Kidney (tissue), 22 donors: ENCODE measurements at places on chromosomes 1 and 21. TPM values are rescaled to one million over a fixed set of nuclear protein-coding genes. Genes with fewer than 3 reads are reported as not detected.

Gene MROH7
- 3.8 TPM for polyA plus RNA-seq

- H3K27ac ChIP-seq = no peak overlapping the region
- no peaks in the 10 kb centered on the region for H3K36me3 ChIP-seq
- no peak overlapping the region for H3K4me3 ChIP-seq
- no peaks in the 10 kb centered on the region for H3K4me1 ChIP-seq
- H3K27me3 ChIP-seq = no peaks in the 10 kb centered on the region
These were observed 97.8 kb upstream of the ADGRL2 start for GRCh38 chr1:81702903-81703302.

DNA sequence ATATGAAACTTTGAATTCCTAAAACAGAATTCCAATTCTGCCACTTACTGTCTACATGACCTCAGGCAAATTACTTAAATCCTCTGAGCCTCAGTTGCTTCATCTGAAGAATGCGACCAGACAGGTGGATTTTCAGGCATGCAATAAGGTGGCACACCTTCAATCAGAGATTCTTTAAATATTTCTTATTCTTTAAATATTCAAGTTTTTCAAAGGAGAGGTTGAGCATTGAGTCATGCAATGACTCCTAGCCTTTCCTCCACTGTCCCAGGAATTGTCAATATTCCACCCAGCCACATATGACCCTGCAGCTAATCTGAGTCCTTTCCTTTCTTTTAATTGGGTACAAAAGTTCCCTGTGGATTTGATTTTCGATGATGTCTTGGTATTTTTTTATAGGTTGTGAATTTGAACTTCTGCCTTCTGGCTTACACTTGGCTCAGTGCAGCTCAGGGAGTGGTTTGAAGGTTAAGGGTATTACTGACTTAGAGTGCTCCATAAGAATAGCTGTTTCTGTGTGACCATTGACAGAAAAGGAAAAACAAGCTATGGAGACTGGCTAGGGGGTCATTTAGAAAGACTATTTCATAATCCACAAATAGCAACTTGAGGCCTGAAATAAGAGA lies 52.2 kb upstream of the PRDX6 start:
- no peak overlapping the region for H3K4me3 ChIP-seq
- peaks cover 7% of the 10 kb centered on the region for H3K4me1 ChIP-seq
- DNase-seq = no peak
- H3K27ac ChIP-seq = no peak overlapping the region
- no peaks in the 10 kb centered on the region for H3K36me3 ChIP-seq
- no peaks in the 10 kb centered on the region for H3K27me3 ChIP-seq

Gene TNFRSF18
- not detected for polyA plus RNA-seq

Gene WNT4
- 0.45 TPM for polyA plus RNA-seq

DNA sequence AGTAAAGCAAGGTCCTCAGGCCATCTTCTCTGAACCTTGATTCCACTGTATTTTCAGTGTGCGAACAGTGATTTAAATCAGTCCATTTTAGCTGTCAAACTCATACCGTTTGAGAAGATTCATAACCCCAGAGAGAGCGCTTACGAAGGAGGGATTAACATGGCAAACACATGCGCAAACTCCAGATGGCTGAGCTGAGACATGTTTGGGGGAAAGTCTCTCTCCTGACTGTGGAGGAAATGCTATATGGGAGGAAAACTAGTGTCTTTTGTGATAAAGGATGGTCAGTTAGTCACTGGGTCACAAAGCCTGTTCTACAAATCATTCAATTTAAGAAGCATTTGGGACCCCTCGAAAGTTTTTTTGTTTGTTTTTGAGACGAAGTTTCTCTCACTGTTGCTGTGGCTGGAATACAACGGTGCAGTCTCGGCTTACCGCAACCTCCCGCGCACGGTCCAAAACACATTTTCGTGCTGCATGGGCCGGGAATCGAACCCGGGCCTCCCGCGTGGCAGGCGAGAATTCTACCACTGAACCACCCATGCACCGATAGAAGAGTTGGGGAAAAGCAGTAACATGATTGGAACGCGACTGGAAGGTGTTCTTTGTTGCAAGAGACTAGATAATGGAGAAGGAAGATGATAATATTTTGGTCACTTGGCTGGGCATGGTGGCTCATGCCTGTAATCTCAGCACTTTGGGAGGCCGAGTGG lies 58.4 kb upstream of the CXADR start:
- peak; percentile 82 for DNase-seq
- no peaks in the 10 kb centered on the region for H3K27me3 ChIP-seq
- H3K36me3 ChIP-seq = no peaks in the 10 kb centered on the region
- no peaks in the 10 kb centered on the region for H3K4me1 ChIP-seq

Gene SPRR2A
- not detected for polyA plus RNA-seq

DNA sequence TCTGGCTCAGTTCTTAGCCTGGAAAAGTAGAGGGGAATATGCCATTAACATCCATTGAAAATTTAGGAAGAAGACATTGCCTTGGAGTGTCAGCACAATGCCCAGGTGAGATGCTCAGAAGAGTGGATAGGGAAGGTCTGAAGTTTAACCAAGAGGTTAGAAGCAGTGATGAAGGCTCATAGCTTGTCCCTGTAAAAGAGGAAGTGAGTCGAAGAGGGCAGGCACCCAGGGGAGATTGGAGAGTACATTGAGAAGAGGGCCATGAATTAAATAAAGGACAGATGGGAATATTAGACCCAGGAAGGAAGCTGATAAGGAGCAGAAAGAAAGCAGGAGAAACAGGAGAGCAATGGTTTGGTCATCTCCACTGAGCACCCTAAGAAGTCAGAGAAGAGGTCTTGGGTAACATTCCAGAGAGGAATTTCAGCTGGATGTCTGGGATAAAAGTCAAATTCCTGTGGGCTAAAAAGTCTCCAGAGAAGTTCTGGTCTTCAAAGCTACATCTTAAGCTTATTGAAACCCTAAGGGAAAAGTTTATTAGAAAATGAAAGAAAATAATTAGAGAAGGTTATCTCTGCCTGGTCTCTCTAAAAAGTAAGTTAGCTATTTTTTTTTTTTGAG lies 17.3 kb downstream of the C8B start:
- no peak for DNase-seq
- no peaks in the 10 kb centered on the region for H3K4me1 ChIP-seq
- H3K4me3 ChIP-seq = no peak overlapping the region
- no peak overlapping the region for H3K27ac ChIP-seq
- H3K27me3 ChIP-seq = no peaks in the 10 kb centered on the region

DNA sequence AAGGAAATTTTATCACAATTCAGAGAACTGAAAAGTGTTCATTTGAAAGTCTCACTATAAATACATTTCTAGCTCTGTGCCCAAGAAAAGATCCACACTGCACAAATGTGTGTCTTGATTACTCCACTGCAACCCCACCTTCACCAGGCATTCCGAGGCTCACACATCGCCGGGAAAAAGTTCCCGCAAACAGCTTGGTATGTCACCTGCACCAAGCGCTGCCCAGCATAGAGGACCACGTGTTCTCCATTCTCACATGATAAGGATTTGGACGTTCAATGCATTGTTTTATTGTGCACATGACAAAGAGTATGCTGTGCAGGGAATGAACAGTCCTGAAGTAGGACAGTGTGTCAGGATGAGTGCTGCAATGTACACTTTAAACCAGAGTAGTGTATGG lies 70.1 kb downstream of the ERG start:
- H3K36me3 ChIP-seq = no peaks in the 10 kb centered on the region
- no peaks in the 10 kb centered on the region for H3K27me3 ChIP-seq
- DNase-seq = no peak
- H3K27ac ChIP-seq = no peak overlapping the region
- H3K4me3 ChIP-seq = no peak overlapping the region
